Stimulated activated CD8-positive, alpha-beta memory T cell treated with anti-CD3 and anti-CD28 coated beads, Interleukin-15, amount 100 ng/mL, for 1 hour (primary cell): ENCODE measurements at places on chromosomes 12 and 14.

DNA sequence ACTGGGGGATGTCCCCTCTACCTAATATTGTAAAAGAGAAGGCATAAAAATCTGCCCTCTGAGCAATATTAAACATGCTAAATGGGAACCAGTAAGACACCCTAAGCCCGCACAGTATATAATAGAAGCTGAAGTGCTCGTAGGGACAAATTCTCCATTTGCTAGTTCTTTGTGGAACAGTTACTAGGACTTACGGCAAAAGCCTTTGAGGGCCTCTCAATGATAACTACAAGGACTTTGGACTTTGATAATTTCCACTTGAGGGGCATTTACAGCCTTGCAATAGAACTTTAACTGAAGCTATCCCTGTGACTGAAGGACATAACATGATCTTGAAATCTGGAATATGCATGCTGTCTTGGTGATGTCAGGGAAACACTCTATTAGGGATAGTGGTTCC, 111.5 kb upstream of the IFNG-AS1 start:
- no peak for DNase-seq

DNA sequence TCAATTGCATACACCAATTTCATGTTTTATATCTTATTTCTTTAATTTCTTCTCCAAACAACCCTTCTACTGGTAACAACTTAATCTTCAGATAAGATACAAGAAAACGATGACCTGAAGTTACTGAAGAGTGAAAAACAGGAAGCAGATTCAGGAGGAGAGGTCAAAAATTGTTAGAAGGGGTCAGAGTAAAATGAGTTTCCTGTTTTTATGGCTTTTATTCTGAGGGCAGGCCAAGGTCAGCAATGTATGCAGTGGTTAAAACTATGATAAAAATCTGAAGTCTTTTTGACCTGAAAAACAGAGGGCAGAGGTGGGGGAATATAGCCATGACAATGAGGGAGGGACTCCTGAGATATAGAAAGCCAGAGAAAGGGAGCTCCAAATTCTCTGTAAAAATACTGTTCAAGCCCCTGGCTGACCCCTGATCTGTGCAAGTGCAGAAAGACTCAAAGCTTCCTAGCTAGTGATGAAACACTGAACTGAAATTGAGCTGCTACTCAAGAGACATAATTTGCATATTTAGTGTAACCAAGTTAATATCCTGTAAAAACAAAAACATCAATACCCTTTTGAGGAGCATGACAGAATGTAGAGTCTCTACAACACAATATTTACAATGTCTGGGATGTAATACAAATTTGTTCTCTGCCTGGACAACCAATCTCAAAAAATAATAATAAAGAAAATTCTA, 514.3 kb upstream of the SEL1L start:
- DNase-seq, result no peak

- no peak for DNase-seq
These were observed 401.1 kb upstream of the FOXG1 start for GRCh38 chr14:28365510-28365909.

GRCh38 chr12:33587784-33588712, 148.4 kb upstream of the SYT10 start:
- DNase-seq, result no peak

GRCh38 chr12:93741659-93742109, 64.5 kb downstream of the CRADD start:
- DNase-seq, result no peak

DNA sequence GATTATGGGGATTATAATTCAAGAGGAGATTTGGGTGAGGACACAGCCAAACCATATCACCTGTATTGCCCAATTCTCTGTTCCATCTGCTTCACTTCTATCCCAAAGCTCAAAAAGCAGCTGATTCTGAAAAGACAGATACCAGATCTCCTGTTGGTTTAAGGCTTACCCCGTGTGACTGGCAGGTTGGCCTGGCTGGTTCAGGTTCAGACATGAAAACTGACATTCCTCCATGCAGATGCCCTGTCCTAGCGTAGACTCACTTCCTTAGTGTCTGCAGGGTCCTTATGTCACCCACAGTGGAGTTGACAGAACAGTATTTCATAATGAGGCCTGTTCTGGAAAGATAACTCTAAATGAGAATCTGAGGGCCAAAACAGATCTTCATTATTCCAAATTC, 61.1 kb upstream of the FLRT2 start:
- no peak for DNase-seq

DNA sequence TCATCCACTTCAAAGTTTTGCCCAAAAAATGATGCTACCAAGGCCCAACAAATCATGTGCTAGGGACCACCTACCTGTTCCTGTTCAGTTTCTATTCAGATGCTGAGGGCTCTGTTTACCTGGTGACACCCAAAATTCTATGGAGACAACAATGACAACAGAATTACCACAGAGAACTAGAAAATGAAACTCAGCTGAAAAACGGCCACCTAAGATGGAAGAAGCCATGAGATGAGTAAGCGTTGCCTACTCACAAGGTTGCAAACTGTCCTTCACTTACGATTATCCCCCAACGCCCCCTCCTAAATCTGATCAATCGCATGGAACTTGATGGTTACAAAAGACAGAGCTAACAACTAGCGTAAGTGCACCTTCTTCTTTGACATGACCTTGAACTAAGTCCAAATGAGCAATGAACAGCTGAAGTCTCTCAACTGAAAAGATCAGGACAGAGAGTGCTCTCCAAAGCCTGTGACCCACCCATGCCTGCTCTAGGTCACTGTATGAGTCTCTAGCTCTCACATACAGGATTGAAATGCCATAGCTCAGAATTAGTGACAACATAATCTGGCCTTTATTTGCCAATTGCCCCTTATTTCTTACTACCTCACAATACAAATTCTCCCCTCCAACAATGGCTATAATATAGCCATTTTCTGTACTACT, at the start of gene RNASE11:
Gene RNASE11, minus strand, starts transcription at position 513 of the 666 bp plus-strand sequence.
- no peak for DNase-seq

GRCh38 chr12:96241846-96242256, 47.7 kb downstream of the ELK3 start:
- DNase-seq, result peak; percentile 41

DNA sequence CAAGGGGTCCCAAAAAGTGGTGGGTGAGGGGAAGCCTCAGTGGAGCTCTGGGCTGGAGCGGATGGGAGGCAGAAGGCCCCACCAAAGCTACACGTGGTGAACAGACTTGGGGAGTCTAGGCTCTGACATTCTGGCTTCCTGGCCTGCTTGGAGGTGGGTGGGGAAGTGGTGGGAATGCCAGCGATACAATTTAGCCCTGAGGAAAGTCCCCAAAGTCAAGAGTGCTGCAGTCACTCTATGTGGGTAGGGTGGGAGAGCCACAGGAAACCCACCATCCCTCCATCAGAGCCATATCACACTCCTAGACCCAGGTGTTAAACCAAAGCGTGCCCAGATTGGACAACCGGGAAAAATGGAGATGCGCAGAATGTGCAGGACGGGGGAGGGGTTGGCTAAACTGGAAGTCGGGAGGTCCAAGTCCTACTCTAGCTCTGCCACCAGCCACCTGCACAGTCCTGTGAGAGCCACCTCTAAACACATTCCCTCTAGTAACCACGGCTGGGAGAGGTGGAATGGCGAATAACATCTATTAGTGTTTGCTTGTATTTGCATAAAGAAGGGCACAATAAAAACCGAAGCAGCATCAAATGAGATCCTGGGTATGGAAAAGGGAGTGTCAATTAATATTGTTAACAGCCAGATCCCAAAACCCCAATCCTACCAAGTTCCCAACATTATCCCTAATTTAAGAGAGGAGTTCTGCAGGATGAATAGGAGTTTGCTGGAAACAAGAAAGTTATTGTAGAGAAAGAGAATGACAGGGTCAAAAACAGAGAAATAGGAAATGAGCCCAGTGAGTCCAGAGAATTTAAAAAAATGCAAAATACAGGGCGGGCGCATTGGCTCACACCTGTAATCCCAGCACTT, 14.0 kb upstream of the CD9 start:
- DNase-seq, result no peak

GRCh38 chr12:23375621-23376020, 573.8 kb downstream of the SOX5 start:
- no peak for DNase-seq

GRCh38 chr14:75393794-75394193, 34.0 kb upstream of the JDP2 start:
- no peak for DNase-seq

GRCh38 chr14:92514844-92515514, 1.4 kb downstream of the RIN3 start:
- no peak for DNase-seq

- DNase-seq, result no peak
These were observed 11.7 kb upstream of the ITGB7 start for GRCh38 chr12:53218551-53219291.

DNA sequence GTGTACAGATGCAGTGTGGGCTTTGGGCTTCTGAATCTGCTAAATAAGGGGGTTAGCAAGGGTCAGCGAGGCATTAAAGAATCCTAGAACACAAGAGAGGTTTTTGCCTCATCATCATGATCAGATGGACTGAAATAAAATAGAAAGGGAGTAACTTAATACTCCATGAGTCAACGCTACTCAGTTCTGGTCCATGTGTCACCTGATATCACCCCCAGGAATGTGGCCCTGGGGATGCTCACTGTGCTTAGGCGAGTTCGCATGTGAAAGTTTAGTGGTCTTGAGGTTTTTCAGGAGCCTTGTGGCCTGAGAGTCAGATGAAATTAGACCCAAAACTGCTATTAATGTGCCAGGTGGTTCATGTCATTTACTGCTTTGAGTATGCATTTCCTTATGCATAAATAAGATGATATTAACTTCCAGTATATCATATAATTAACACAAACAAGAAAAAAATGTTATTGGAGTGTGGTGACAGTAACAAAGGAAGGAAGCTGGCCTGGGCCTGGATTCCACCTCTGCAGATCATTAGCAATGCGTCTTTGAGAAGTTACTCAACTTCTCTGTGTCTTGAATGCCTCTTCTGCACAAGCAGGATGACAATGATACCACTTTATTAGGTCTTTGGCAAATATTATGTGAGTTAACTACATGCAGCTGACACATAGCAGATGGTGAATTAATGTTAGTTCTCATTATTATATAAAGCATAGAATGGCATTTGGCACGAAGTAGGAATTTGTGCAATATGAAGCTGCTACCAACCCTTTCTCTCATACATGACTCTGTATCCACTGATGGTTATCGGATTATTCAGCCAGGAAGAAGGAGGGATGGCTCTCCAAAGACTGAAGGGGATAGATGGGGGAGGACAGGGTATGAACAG, 1272.6 kb downstream of the AACS start:
- DNase-seq, result no peak

GRCh38 chr14:70515811-70516210, 19.0 kb downstream of the ADAM20 start:
- DNase-seq, result no peak

GRCh38 chr14:76834241-76834661, 8.0 kb downstream of the LRRC74A start:
- DNase-seq, result no peak

DNA sequence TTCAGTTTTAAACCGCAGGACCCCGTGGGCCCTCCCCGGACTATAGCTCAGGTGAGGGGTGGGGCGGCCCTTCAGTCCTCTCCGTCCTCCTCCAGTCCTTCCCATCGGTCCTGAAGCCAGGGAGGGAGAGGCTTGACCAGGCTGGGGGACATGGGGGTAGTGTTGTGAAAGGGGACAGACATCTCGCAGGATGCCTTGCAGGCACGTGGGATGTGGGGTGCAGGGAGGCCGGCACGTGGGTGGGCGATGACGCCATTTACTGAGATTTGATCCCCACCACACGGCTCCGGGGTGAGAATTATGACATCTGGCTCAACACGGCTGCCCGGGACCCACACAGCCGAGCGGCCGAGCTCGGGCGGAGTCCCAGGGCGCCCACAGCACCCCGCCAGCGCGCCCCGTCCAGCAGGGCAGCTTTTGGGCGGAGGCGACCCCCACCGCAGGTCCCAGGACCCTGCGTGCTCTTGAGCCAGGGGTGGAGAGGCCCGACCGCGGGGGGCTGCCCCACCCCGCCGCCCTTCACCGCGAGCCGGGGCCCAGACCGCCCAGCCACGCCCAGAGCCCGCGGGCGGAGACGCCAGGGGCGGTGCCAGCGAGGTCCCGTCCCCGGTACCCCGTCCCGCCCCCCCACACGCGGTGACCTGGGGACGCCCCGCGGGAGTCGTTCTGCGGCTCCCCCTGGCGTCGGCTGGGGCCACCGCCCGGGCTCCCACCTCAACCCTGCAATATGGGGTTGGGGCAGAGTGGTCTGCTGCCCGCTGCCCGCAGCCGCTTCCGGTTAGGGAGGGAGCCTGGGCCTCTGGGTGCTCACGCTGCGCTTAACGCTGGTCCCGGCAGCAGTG, 3.3 kb upstream of the EXOC3L4 start:
- DNase-seq, result peak; percentile 56

DNA sequence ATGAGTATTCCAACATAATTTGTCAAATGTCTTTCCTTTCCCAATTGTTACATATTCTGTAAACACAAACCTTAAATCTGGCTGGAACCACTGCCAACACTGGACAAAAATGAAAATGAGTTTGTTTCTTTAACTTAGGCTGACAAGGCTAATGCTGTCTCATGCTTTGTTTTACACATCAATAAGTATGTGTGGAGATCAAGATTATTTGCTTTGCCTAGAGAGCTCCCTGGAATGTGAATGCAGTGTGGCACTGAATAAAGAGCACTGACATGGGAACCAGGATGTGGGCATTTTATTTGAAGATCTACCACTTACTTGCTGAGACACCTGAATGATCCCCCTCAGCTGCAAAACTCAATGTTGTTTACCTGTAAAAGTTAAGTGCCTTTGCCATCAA, 61.7 kb downstream of the RALGAPA1 start:
- DNase-seq, result no peak

DNA sequence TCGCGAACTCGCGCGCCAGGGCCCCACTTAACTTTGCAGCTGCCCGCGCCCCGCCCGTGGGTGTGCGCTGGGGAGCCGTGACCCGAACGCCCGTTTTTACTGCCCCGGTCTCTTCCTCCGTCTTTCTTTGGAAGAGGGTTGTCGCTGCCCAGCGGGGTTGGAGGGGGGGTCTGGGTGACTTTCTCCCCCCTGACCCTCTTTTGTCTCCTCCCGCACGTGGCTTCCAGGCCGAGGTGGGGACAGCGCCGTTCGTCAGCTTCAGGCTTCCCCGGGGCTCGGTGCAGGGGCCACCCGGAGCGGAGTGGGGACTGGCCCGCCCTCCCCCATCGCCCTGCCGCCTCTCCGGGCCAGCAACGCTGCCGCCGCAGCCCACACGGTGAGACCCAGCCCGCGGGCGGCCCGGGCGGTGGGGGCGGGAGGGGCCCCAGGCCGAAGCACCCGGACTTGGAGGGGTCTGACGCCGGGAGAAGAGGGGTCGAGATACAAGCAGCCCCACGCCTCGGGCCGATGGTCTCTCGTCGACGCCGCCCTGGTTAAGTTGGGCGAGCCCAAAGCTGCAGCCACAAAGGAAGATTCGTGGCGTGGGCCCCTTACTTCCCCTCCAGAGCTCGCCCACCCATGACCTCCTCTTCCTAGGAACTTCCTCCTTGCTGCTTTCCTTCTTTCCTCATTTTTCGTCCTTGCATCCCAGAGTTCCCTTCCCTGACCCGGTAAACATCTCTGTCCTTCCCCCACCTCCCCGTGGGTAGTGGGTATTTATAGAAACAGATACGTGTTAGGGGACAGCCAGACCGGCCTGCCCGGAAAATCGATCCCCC, 1.2 kb downstream of the DYRK2 start:
- no peak for DNase-seq

GRCh38 chr12:95646781-95647190, 95.5 kb upstream of the USP44 start:
- DNase-seq, result no peak

GRCh38 chr14:81450100-81450531, 50.0 kb upstream of the STON2 start:
- DNase-seq, result no peak

- DNase-seq, result peak; percentile 43
These were observed 66.3 kb downstream of the CLIP1 start for GRCh38 chr12:122356192-122356635.

- no peak for DNase-seq
These were observed 2.7 kb downstream of the KTN1 start for GRCh38 chr14:55582746-55583145.

- no peak for DNase-seq
These were observed 25.5 kb upstream of the BATF start for GRCh38 chr14:75496755-75497154.
